Astrocyte of the spinal cord (primary cell): ENCODE measurements at places on chromosomes 3 and 15.

DNA sequence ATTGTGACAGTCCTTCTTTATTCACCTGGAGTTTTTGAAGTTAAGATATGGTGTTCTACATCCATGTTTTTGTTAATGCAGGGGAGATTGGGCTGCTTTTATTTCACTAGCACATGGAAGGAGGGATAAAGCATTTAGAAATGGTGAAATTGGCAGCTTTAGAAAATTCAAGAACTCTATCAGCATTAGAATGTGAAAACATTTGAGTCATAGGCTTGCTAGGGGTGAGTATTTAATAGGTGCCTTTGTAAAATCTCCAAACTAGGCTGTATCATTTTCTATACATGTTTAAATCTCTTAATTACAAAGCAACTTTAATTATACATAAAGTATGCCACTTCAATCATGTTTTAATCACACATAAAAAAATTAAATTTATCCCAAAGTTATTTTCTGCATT, 12.9 kb downstream of the NLGN1 start:
- DNase-seq: no peak

DNA sequence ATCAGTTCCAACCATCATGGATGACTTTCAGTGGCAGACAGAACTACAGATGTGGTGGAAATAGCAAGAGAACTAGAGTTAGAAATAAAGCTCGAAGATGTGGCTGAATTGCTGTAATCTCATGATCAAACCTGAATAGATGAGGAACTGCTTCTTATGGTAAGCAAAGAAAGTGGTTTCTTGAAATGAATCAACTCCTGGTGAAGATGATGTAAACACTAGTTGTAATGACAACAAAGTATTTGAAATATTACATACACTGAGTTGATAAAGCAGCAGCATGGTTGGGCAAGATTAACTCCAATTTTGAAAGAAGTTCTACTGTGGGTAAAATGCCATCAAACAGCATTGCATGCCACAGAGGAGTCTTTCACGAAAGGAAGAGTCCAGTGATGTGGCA, 131.7 kb upstream of the FAM3D start:
- no peak for DNase-seq

DNA sequence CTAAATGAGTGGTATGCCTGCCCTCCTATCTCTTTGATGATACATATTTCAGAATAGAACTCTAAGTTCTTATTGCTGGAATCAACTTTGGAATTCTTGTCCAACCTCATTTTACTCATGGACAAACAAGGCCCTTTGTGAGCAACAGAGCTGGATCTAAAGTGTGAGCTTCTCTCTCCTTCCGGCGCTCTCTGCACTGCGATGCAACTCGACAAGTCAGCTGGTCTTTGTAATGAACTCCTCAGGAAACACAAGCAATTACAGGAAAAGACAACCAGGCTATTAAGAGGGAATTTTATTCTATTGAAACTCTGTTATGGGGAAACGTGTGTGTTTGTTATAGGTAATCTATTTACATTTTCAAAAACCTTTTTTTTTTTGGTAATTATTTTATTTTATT, 20.3 kb upstream of the NRROS start:
- no peak for DNase-seq

DNA sequence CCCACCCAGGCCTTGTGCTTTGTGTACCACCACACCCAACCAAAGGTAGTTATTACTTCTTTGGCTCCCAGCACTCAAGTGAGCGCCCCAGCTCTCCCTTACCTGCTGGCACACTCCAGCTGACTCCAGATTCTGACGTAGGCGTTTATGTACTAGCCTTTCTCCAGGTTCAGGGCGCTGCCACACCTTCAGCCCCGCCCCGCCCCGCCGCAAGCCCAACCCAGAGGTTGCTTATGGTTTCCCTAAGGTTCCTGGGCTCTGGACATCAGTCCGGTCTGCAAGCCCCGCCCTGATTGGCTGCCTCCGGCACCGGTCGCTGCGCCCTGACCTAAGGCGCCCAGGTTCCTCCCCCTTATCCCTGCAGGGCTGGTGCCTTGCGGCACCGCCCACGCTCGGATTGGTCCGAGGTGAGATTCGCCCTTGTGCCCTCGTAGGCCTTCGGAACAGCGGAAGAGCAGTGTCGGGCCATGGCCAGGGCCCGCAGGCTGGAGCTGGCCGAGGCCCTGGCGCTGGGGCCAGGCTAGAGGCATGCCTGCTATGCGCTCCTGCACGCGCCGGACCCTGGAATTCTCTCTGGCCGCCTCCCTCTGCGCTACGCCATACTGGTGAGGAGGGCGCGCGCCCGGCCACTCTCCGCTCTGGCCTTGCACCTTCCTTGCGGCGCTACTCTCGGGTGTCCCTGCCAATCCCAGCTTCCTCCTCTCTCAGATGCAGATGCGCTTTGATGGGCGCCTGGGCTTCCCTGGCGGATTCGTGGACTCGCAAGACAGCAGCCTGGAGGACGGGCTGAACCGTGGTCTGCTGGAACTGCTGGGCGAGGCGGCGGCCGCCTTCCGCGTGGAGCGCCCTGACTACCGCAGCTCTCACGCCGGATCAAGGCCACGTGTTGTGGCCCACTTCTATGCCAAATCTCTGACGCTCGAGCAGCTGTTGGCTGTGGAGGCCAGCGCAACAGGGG, 19.8 kb upstream of the NUDT16 start:
- DNase-seq: peak; percentile 45

- DNase-seq: no peak
Measured at GRCh38 chr15:86163816-86164215, 84.1 kb downstream of the AGBL1 start.

DNA sequence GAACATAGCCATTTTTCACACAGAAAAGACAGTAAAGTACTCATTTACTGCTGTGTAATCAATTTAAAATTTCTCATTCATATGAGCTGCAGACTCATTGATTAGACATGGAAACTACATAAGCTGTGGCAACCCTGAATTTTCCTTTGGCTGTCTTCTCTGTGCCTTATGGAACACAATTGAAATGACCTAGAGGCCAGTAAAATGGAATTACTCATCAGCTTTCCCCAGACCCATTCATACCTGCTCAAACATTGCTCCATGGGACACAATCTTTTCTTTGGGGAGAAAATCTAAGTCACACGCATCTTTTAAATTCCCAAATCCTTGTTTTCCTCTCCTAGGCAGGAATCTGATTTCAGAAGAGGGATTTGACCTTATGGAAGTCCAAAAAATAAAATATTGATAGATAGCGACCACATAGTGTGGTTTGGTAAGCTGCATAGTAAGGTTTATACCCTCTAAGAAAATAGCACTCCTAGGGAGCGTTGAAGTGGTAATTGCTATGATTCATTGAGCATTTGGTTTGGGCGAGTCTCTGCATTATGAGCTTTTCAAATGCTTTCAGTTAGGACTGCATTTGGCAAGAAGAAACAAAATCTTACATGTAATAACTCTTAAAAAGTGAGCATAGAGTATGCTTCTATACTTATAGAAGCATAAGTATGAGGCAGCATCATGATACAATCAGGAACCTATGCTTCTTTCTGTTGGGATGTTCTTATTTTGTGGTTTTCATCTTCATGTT, 243.4 kb upstream of the GADL1 start:
- peak; percentile 55 for DNase-seq

GRCh38 chr3:198109883-198110282, 149.9 kb downstream of the LMLN start:
- DNase-seq: no peak
